ENCODE measurements at places on chromosomes 6 and 20. TPM values are rescaled to one million over a fixed set of nuclear protein-coding genes. Genes with fewer than 3 reads are reported as not detected.
A peak's percentile ranks its signal among the peaks of the same experiment; 100 is the strongest.

DNA sequence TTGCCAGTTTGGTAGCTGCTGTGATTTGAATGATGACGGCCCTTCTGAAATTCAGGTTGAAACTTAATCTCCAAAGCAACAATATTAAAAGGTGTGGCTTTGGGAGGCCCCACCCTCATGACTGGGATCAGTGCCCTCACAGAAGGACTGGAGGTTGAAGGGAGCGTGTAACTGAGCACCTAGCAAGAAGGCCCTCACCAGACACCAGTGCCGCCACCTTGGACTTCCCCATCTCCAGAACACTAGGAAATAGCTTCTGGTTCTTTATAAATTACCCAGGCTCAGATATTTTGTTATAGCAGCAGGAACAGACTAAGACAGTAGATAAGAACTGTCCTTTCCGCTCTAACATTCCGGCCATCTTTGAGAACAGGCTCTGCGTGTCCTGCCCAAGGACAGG is 243.1 kb downstream of the DLL1 start:
- peak; percentile 54 for DNase-seq

DNA sequence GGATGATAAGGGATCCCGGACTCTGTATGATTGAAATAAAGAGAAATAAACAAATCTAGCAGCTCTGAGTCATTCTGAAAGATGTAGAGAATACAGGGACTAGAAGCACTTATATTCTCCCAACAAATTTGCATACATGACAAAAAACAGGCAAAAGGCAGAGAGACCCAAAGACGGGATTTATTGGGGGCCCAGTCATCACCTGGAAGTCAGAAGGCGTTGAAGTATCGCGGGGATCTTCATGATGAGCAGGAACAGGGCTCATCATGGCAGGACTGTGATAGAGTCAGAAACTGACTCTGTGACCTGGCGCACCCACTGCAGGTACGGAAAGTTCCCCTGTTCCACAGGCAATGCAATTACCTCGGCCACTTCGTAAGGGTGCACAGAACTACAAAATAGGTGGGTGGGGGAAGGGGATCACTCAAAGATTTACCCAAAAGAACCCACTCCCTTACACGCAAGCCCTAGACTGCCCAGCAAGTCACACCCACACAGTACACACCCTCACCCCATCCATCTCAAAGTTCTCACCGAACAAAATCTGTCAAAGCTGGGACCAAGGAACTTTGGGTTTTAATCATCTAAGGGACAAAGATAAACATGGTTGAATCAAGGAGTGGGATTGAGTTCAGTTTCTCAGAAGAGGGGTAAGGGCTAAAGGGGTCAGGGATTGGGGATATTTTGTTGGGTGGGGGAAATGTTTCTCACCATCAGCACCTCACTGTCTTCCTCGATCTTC is 1.4 kb downstream of the CUTA start:
- no peak for DNase-seq

DNA sequence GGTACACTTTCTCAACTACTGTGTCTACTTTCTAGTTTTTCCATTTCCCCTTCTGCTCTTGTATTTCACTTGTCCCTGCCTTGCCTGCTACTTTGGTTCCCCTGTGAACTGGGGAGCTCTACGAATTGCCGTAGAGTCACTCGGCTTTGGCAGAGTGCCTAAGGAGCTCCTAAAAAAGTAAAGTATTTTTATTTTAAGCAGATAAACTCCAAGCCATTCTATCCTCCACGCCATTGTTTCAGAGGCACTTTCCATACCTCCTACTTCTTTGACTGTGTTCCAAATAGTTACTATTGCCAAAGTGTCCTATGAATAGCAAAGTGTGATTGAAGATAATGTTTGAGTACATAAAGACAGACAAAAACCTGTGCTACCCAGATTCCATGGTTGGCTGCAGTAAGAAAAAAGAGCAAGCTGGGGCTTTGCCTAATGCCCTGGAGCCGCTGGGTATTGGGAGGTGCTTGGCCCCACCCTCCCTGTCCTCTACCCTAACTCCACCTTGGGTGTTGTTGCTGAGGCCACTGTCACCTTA is 5.1 kb upstream of the MBOAT1 start:
- no peak for DNase-seq

- DNase-seq = no peak
Observed at GRCh38 chr20:35517125-35517524, 12.3 kb downstream of the C20orf173 start.

- no peak for DNase-seq
Observed at GRCh38 chr6:6750594-6751265, 162.2 kb downstream of the LY86 start.

GRCh38 chr6:12911427-12911826 is 194.9 kb downstream of the PHACTR1 start:
- no peak for DNase-seq

DNA sequence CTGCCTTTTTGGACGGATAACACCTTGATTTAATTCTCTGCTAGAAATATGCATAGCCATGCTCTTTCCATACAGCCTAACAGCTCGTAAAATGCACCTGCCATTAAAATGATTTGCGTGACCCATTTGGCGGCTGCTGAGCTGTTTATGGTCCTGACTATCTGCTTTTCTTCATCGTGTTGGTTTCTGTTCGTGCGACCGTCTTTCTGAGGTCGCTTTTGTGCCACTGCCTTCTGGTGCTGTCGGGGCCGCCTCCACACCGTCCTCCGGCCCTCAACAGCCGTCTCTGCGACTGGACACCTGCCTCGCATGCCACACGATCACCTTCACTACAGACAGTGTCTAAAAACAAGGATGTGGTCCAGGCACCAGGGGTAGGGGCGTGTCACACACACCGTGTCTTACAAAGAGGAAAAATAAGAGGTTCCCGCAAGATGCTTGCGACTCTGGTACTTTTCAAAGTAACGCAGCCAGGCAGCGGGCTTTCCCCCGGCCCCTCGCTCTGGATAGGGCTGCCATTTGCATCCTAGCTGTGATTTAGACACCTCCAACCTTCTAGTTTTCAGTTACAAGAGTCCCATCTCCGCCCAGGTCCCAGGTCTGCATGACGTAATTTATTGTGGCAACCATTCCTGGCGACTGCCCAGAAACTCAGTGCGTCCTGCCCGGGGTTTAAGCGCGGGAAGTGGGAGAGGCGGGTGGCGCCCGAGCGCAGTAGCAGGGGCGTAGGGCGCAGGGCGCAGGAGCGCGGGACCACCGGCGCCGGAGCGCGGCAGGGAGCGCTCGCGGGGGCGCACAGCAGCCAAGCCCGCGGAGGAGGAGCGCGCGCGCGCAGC is at the start of gene STMND1:
Gene STMND1, plus strand, starts transcription at position 629 of the 836 bp plus-strand sequence. CDS start 208 bp downstream, outside the sequence.
- peak; percentile 74 for DNase-seq

DNA sequence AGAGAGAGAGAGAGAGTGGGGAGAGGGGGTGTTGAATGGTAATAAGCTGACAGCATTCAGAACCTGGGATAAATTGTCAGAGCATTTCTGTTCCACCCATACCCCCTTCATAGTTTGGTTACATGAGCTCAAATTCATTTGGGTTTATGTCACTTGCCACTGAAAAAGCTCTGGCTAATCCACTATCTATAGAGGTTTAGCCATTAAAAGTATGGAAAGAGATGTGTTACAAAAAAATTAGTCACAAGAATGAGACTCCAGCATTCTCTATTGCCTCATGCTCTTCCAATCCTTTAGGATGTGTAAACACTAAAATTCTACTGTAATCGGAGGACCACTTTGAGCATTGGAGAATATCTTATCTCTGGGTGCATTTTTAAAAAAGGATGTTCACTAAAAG is 297.6 kb upstream of the TCF21 start:
- no peak for DNase-seq

DNA sequence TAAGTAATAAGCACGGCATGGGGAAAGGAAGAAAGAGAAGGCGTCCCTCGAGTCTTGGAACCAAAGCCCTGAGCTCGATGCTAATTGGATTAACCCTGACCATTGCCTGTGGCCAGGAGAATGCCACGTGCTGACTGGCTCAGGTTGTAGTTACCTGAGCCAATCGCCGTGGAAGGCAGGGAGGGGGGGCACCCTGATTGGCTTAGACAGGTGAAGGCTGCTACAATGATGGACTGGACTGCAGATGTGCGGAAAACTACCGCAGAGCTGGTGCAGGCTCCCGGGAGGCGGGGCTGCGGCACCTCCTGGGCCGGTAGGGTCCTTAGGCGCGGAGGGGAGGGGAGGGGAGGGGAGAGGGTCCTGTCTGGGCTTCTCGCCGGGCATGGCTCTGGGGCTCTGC is 121.3 kb downstream of the TFAP2C start:
- DNase-seq = no peak

DNA sequence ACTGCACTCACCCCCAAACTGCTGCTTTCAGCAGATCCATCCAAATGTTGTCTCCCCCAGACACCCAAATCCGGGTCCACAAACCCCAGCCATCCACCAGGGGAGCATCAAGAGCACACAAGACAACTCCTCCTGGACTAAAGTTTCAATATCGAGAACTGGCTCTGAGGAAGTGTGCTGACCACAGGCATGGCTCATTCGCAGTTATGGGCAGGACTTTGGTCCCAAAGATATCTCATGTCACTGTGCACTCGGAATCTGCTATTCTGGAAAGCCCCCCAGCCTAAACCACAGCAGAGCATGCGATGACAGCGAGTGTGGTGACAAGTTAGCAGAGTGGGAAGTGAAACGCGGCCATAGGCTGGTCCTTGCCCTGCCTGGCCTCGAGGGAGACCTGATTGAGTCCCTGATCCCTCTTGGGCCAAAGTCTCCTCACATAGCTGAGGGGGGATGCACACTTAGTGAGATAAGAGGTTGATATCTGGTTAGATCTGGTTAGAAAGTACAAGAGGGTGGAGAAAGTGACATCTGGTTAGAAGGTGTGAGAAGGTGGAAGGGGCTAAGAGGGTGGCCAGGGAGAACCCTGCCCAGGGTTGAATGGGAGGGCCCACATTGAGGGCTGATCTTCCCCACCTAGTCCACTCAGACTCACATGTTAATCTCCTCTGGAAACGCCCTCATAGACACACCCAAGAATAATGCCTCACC is 149.7 kb downstream of the MRPL14 start:
- no peak for DNase-seq

DNA sequence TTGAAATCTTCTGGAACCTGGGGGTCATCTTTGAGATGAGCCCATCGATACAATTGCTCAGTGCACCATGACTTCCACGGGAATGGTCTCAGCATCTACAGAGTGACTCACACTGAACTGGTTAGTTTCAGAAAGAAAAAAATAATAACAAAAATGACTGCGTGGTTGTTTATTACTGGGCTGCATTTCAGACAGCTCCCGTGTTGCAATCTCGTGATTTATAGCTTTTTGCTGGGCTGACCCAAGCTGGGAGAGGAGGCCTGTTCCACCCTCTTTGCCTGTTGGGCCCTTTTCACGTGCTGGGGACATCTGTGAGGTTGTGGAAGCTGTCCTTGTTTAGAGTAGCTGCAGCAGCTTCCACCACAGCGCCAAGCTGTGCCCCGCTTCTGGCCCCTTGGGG is 225.5 kb downstream of the BMP7 start:
- DNase-seq = peak; percentile 84

DNA sequence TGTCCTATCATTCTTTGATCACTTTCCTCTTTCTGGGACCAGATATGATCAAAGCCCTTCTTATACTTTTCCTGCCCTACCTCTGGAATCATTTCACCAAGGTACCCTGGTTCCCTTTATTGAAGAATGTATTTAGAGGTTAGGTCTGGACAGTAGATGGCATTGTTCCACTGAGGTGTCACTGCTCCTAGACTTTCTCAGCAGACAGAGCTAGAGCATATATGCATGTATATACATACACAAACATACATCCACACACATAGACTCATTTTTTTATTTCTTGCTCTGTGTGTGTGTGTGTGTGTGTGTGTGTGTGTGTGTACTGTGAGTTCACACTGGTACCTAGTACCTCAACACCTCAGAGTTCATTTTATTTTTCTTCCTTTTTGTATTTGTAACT is 40.9 kb downstream of the PTPRA start:
- no peak for DNase-seq

DNA sequence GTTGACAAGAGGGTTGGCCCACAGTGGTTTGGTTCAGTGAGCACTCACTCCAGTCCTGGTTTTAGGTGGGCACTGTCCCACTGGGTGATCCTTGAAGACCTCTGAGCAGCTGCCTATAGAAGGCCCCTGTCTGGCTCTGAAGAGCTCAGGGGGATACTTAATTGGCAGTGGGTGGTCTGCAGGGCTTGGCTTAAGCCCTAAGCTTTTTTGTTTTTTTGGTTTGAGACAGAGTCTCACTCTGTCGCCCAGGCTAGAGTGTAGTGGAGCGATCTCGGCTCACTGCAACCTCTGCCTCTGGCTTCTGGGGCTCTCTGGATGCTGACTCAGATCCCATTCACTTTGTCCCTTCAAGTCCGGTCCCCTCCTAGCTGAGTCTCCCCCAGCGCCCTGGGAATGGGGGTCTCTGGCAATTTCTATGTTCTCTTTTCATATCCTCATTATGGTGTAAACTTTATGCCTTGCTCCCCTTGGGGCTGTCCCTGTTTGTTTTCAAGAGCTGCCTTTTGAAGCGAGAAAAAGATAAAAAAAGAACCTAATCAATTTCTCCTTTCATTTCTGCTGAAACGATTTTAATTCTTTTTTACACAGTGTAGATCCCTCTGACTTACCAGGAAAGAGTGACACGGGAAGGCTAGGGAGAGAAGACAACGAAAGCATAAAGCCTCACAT is 12.2 kb upstream of the KCNG1 start:
- DNase-seq = no peak

GRCh38 chr20:59183751-59184150 is 20.1 kb downstream of the ZNF831 start:
- no peak for DNase-seq

DNA sequence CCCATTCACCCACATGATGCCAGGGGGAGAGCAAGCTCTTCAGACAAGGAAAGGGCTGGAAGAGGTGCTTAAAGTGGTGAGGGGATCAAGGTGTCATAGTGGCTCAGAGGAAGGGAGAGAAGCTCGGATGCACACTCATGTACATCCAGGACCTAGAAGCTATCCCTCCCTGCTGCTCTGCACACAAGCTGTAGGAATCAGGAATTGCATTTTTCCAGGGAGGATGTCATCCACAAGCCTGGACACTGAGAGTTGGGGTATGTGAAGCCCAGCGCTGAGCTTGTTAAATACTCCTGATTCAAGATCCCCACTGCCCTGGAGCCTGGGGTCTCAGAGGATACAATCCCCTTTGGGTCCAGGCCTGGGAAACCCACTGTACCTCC is 85.8 kb upstream of the CCDC167 start:
- no peak for DNase-seq

Gene NUP43
- 47.6 TPM for total RNA-seq

Gene MOG
- not detected for total RNA-seq

Gene DPPA5
- total RNA-seq = not detected

Gene OTOR
- total RNA-seq = not detected

Gene TFAP2A
- 0.27 TPM for total RNA-seq

All from sigmoid colon (tissue), 7 donors.